NCI-H460 (cell line): ENCODE measurements at places on chromosomes 3 and 15.

DNA sequence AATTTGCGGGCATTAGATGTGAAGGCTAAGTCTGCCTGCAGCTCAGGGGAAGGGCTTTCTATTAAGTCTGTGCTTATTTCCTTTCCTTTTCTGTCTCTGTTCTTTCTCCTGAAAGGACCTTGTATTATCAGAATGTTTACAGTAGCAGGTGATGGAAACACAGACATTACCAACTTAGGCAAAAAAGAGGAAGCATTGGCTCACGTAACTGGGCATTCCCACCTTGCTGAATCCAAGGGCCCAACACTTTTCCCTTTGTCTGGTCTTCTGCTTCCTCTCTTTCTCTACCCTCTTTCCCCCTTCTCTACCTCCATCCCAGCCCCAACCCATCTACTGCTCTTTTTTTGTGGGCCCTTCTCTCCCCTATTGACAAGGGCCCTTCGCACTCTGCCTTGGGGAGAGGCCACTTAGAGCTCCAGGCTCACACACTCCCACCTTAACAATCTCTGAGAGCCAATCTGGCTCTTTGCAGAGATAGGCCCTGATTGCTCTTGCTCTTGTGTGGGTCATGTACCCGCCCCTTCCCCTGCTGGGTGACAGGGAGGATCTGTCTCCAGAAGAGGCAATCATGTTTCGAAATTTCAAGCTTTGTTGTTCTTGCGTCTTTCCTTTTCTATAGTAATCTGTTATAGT lies 35.0 kb downstream of the ACAA1 start:
- DNase-seq, result no peak

DNA sequence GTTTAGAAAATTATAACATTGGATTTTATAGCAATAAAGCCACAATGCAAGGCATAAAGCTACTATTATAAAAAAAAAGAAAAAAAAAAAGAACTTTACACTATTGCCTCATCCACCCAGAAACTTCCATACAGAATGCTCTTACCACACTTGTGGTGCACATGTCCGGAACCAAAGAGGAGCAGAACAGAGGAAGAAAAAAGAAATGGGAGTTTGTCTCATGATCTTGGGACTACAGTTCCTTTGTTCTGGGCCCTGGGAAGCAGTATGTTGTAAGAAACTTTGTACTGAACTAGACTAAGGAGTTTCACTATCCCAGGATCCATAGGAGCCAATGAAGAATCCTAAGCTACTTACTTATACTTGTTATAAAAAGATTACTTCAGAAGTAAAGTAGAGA lies 36.1 kb downstream of the FMN1 start:
- no peak for DNase-seq

DNA sequence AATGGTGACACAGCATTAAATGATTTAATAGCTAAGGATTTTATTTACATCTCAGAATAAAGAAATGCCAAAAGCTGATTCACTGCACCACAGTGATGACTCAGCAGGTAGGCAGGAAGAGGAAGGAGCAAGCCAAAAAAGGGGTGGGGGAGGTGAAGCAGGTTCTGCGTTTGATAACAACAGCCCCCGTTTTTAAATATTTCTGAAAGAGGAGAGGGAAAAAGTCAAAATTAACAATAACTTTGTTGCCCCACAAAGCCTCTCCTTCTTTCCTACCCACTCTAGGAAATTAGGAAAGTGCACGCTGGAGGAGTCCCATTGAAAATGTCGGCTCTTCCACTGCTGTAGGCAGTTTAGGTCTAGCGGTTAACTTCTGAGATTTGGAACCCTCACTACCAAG lies 9.9 kb upstream of the CCDC54 start:
- peak; percentile 14 for DNase-seq

DNA sequence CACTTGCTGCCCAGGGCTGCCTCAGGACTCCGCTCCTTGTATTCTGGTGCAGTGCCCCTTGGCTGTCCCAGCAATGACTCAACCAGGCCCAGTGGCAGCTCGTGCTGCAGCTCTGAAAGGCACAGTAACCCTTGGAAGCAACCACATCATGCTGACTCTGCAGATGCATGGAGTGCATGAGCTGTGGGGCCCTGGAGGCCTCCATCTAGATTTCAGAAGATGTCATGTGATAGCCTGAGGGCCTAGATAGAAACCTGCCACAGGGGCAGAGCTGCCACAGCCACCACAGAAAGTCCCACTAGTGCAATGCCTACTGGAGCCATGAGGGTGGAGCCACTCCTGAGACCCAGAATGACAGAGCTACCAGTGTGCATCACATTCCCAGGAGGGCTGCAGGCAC lies 117.1 kb upstream of the SMAD3 start:
- DNase-seq, result no peak

GRCh38 chr15:67415181-67415580 lies 105.8 kb upstream of the C15orf61 start:
- no peak for DNase-seq

GRCh38 chr3:1447452-1447851 lies 354.6 kb downstream of the CNTN6 start:
- no peak for DNase-seq

DNA sequence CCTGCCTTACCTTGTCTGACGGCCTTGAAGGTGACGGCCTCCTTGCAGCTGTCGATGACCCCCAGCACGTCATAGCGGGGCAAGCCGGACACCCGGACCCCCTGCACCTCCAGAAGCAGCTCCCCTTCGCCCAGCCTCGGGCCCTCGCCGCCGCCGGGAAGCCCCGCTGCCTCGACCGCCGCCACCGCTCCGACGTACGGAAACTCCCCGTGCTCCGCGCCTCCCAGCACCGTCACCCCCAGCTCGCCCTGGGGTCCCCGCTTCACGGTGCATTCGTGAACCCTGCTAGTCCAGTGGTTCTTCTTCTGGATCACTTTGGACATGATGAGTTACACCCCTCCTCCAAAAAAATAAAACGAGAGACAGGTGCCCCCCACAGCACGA lies 740 bp downstream of the MAGI1 start:
- DNase-seq, result no peak

GRCh38 chr3:169148448-169149348 lies 514.8 kb downstream of the MECOM start:
- no peak for DNase-seq

DNA sequence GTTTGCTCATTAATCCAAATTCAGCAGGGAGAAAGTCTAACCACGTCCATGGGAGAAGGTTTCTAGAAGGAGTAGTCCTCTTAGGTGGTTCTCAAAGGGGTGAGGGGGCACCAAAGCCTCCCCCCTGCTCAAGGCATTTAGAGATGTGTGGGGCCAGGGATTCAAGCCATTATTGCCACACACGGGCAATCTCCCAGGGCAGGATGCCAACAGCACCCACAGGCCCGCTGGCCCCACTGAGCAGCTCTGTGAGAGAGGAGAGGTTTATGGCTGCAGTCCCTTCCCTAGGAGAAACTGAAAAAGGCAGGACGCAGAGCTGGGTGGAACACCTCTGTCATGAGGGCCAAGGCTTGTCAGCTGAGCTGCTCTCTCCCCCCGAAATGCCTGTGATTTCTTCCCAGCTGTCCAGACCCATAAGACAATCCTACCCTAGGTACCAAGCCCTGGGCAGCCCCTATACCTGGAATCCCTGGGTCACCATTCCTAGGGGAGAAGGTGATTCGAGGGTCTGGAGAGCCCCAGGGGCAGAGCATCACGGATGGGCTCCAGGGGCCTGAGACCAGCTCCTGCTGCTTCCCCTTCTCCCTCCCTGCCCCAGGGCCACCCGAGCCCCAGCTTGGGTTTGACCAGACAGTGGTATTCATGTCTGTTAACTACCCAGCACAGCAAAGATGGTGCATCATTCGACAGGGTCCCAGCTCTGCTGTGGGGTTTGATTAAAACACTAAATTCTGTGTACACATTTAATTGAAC lies 39.0 kb downstream of the WHAMM start:
- no peak for DNase-seq

DNA sequence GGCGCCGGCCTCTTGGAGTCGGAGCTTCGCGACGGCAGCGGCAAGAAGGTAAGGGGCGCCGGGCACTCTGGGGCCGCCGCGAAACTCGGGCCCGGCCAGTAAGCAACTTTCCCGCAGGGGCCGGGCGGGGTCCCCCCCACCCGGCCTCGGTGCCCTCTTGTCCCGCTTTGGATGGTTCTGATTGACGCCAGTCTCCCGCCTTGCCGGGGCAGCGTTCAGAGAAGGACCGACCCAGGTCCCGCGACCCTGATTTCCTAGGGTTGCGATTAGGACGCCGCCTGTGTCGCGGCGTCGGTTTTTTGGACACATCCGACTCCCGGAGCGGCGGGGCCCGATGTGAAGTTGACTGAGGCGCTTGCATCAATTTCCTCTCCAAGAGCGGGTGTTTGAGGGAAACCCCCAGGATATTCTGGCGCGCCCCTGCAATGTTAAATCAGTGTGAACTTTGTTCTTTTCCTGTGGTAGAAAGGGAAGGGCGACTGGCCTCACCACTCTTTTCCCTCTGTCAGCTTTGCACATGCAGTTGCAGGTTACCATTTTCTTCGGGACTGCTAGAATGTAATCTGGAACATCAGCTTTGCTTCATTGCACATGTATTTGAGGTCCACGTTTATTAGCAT lies 755 bp downstream of the PDE8A start:
- DNase-seq, result no peak

- DNase-seq, result no peak
Observed at GRCh38 chr3:45258317-45258716, 32.2 kb upstream of the TMEM158 start.

DNA sequence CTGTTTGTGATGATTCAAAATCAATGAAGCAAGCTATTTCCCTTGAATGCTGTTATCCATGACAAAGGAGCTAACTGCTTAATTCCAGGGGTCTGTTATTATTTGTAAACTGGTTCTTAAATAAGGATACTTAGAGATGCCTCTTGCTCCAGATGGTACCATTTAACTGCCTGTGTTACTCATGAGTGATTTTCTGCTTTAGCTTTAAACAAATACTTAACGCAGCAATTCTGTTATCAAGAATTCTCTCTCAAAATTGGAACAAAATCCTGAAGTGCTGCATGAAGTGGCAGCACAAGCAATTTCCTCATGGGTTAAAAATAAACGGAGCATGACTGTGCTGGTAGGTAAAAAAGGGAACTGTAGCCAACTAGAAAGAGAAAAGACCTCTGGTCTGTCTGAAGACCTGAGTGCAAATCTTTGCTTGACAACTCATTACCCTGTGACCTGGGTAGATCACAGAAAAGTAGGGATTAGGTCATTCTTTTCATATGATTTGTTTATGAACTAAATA lies 62.5 kb upstream of the GBE1 start:
- DNase-seq, result no peak

DNA sequence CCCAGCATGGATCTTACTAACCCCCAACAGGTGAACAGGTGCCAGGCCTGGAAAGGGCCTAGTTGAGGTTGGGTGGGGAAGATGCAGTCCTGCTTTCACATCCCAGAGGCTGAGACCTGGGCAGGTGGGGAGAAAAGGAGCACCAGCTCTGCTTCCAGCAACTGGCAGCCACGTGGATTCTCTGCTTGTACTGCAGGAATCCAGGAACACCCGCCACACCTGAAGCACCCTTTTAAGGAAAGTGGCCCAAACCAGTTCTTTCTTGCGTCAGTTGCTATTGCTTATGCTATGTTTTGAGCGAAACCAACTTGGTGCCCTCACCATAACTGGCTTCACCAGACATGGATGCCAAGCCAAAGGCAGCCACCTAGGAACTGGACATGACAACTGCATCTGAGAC lies 28.1 kb upstream of the NEO1 start:
- no peak for DNase-seq

- DNase-seq, result no peak
Observed at GRCh38 chr3:51578238-51578637, 39.7 kb downstream of the RAD54L2 start.

- DNase-seq, result no peak
Observed at GRCh38 chr3:146581080-146581601, 24.0 kb downstream of the PLSCR5 start.

- DNase-seq, result no peak
Observed at GRCh38 chr3:15307580-15307979, 24.8 kb downstream of the SH3BP5 start.

GRCh38 chr3:36941162-36941561 lies 3.7 kb downstream of the TRANK1 start:
- no peak for DNase-seq

DNA sequence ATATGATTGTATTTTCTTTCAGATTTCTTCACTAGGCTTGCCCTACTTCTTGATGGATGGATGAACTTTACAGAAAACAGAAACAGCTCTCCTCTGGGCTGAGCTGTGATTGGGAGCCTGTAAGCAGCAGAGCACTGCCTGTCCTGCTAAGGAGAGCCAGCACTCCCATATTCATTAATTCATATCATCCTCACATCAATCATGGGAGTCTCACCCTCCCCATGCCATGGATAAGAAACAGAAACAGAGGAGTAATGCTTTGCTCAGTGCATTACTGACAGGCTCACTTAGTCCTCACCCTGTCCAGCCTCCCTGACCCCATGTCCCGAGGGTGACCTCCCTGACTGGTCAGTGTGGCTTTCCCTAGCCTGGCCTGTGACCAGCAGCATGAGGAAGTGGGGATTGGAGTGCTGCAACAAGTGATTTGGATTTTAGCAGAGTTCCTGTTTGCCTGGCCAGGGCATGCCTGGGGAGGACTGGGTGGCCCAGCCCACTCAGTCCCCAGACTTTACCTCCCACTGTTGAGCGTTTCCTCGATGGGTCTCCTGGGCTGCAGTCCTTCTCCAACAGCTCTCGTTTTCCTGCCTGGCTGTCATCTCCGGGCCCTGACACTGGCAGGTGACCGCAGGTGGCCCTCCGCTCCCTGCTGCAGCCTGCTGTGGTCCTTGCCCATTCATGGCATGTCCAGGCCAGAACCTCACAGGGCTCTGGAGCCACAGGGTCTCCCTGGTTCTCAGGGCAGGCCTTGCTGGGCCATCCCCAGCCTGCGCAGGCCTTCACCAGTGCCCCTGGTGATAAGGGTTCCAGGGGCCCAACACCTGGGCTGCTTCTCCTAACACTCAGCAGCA lies 1.3 kb upstream of the TMIE start:
- no peak for DNase-seq

DNA sequence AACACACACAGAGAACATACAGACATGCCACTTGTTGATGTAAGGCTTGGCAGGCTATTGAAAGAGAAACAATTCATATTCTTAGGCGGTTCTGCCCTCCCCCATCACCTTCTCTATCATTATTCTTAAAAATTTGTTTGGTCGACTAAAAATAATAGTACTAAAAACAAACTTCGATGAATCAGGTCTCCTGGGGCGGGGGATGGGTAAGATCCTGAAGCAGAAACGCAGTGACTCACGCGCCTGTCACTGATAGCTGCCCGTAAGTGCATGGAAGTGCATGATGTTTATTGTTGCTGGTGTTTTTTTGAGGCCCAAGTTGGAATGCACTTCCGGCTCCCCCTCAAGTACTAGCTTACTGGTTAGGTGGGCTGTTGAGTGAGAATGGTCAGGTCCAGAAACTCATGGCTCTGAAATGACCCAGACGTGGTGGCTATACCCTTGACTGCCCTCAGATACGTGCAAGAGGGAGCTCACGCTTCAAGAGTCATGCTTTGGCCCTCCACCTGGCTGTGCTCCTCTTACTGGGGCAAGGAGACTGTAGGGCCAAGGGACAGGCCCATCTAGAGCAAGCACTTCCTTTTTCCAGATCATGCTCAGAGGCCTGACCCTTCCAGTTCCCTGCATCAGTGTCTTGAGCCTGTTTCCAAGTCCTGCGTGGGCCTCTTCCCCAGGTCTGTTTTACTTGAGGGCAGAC lies 10.9 kb downstream of the SMAD3 start:
- peak; percentile 31 for DNase-seq
